ENCODE measurements at places on chromosomes 2 and 18.

DNA sequence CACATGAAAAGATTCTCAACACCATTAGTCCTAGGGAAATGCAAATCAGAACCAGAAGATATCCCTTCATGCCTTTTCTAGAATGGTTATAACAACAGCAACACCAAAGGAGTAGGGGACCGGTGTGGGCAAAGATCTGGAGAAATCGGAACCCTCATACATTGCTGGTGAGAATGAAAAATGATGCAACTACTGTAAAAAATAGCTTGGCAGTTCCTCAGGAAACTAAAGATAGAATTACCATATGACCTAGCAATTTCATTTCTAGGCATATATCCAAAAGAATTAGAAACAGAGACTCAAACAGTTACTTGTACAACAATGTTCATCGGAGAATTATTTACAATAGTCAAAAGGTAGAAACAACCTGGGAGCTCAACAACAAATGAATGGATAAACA lies 29.2 kb upstream of the CDH7 start:
- no peak for DNase-seq

DNA sequence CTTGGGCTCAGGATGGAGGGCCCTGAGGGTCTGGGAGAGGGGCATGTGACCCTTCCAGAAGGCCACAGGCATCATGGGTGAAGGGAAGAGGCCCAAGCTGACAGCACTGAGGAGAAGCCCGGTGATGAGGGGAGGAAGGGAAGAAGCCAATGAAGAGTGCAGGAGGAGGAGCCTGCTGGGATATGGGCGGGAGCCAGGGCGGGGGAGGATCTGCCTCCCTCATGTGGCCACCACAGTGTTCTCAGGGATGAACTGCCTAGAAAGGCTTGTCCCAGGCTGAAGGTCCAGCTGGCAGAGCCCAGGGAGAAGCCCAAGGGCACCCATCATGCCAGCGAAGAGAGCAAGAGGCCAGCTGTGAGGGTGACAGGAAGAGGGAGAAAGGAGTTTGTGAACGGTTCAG lies 24.6 kb upstream of the PLB1 start:
- DNase-seq, result no peak

- DNase-seq, result no peak
Measured at GRCh38 chr2:222927600-222927999, 66.8 kb downstream of the ACSL3 start.

DNA sequence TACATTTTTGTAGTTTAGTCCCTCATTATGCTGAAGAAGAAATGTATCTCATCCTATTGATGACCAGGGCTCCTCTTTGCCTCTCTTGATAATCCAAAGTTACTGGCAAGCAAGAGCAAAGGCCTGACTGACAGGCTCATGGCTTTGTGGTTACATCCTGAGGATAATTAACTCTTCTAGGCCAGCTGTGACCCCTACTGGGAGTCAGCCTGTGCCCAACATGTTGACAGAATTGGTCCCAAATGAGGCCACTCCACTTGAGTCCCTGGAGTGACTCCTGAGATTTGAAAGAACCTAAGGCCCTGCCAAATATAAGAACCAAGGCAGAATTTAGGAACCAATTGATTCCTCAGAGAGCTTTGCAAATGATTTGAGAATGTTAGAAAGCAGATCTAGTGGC lies 973.8 kb upstream of the CELF4 start:
- no peak for DNase-seq

DNA sequence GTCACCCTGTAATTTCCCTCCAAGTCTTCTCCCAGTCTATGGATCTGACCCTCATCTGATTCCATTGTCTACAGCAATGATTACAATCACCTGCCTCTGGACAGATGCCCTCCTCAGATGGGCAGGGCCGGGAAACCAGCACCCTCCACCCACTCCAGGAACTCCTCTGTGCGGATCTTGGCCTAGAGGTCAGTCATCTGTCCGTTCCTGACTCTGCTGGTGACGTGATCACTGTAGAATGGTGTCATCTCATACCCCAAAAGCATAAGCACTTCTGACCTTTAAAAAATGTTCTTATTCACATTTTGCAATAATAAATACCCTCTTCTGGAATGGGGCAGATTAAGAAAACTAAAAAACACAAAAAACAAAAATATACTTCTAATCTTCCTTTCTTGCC lies 29.5 kb upstream of the BZW1 start:
- no peak for DNase-seq

- DNase-seq, result no peak
Measured at GRCh38 chr2:203461746-203462145, 73.4 kb downstream of the RAPH1 start.

- no peak for DNase-seq
Measured at GRCh38 chr2:101402630-101403029, 15.3 kb upstream of the CREG2 start.

DNA sequence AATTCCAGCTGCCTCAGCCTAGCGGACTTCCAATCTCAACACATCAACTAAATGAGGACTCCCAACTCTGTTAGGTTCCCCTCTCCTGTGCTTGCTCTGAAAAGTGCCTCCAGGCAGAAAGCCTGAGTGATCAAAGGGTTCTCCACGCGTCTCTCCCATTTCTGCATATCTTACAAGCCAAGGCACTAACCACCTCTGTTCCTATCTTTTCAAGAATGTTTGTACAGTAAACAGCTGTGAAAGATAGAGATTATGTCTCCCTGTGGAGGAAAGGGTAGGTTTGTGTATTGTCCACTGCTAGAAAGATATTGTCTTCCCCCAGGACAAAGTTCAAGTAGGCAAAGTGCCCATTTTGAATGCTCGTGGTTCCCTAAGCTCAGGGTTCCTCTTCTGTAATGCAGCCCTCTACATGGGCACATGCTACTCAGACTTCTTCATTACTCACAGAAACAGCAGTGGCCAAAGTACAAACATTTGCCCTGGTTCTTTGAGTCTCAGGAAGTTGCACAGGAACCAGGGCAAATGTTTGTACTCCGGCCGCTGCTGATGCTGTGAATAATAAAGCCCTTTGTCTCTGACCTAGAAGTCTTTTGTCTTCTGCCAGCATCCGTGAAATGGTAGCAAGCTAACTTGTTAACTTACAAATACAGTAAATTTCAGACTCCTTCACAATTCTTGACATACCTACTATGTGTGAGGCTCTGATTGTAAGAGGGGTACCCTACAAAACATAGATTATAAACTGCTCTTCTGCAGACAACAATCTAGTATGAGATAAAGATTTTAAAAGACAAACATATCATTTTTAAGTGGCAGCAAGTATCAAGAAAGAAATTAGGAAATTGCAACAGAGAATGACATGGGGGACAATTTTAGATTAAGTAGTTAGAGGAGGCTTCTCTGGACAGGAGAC lies 44.5 kb downstream of the PKDCC start:
- DNase-seq, result no peak

- DNase-seq, result peak; percentile 79
Measured at GRCh38 chr2:100178085-100178788, 35.8 kb upstream of the AFF3 start.

DNA sequence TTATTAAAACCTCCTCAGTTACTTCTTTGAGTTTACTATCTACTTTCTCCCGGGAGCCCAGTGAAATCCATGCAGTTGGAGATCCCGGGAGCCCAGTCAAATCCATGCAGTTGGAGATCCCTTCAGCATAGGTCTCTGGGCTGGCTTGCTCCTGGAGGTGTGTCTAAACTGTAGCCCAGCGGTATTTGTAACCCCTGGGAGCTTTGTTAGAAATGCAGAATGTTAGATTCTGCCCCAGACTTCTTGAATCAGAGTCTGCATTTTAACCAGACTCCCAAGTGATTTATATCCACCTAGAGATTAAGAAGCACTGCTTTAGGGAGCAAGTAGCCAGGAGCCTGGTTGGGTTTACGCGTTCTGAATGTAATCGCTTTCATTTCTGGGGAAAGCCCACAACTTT lies 54.5 kb downstream of the ARHGAP28 start:
- DNase-seq, result no peak

- no peak for DNase-seq
Measured at GRCh38 chr18:54466248-54467005, 108.7 kb downstream of the C18orf54 start.

DNA sequence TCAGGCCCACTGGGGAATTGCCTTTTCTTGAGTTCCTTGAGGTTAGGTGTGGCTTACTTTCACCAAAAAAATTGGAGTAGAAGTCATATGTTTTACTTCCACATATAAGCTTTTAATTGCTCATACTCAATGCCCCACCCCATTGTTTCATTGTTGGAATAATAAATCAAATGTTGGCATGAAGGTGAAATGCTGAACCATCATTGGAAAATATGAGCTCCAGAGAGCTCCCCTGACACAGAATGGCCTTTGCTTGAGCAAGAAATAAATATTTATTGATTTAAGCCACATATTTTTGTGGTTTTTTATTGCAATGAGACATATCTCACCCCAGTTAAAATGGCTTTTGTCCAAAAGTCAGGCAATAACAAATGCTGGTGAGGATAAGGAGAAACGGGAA lies 167.3 kb upstream of the SRD5A2 start:
- no peak for DNase-seq

DNA sequence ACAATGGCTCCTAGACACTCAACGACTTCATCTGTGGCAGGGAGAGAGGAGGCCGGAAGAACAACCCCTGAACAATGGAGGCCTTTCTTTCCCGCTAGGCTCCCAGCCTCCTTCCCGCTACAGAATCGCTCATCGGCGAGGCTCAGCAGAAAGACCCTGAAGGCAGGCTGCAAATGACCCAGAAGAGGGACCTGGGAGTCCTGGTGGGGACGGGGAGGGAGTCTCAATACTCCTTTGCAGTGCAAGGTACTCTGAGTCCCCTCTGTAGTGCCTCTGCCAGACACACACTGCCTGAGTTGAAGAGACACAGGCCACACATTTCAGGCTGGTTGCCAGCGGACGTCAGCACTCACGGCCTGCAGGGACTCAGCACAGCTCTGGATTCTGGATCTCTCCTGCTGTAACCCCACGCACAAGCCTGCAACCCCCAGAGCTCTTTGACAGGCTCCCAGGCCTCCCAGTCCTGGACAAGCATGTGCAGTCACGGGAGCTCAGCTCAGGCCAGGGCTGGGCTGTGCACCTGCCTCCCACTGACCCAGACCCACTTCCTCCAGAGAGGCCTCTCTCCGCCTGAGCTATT lies 6.1 kb downstream of the GPR17 start:
- DNase-seq, result no peak

- DNase-seq, result no peak
Measured at GRCh38 chr2:54787755-54788366, 64.4 kb downstream of the EML6 start.

DNA sequence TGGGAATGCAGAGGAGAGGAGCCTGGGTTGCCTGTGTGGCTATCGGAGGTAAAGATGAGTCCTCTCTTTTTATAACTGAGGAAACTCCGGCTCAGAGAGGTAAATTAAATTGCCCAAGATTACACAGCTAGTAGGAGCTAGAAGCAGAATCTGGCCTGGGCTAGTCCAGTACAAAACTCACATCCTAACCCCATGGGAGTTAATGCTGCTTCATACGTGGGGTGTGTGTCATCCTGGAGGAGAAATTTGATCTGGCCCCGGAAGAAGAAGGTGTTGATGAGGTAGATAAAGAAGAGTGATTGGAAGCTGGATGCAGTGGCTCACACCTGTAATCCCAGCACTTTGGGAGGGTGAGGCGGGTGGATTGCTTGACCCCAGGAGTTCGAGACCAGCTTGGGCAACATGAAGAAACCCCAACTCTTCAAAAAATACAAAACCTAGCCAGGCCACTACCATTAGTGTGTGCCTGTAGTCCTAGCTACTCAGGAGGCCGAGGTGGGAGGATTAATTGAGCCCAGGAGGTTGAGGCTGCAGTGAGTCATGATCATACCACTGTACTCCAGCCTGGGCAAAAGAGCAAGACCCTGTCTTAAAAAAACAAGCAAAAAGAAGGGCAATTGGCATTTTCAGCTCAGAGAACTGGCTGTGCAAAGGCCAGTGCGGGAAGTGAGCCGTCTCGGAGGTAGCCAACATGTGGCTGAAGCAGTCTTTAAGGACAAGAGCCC lies 33.7 kb downstream of the CTIF start:
- DNase-seq, result no peak

- no peak for DNase-seq
Measured at GRCh38 chr18:77087393-77088141, 45.0 kb downstream of the MBP start.
